ENCODE measurements at places on chromosomes 6 and 20.

GRCh38 chr6:32046450-32047083, 8.4 kb downstream of the CYP21A2 start:
- DNase-seq, result peak; percentile 20

DNA sequence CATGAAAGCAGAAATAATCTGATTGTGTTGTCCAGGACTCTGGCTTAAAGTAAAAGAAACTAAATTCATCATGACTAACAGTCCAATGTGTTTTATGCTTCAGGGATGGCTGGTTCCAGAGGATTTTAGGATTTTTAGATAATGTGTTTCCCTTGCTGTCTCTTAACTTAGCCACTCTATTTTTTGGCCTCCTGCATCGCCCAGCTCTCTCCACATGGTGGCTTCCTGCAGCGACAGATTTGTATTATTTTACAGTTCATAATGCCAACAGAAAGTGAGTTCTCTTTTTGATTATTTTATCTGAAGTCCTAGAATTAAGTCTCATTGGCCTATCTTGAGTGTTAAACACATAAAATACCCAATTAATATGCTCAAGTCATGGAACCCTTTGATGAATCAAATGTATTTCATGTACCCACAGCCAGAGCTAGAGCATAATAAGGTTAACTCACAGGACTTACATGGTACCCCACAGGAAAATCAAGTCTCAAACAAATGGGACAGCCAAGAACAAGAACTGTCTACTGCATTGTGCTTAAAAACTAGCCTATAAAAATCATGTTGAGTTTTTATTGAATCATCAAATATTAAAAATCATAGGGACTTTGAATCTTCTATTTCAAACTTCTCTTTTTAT, 582.5 kb downstream of the DOK5 start:
- DNase-seq, result peak; percentile 11

GRCh38 chr6:168926306-168926705, 327.3 kb downstream of the THBS2 start:
- DNase-seq, result no peak

- DNase-seq, result no peak
Measured at GRCh38 chr6:68007717-68008116, 627.4 kb upstream of the ADGRB3 start.

DNA sequence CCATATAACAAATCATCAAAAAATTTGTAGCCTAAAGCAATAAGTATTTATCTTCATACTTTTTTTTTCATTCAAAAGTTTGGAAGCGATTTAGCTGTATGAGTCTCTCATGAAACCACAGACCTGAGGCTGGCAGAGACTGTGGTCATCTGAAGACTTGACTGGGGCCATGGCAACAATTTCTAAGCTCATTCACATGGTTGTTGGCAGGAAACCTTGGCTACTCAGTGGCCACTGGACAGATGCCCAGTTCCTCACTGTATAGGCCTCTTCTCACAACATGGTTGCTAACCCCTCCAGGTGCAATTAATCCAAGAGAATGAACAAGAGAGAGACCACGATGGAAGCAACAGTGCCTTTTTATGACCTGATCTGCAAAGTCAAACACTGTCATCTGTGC, 235.9 kb downstream of the BTBD3 start:
- peak; percentile 78 for DNase-seq

Data from fibroblast of mammary gland (primary cell).